ENCODE measurements at places on chromosomes 3 and 15. TPM values are rescaled to one million over a fixed set of nuclear protein-coding genes. Genes with fewer than 3 reads are reported as not detected.
A peak's percentile ranks its signal among the peaks of the same experiment; 100 is the strongest.

Gene CAMKV
- total RNA-seq: not detected

Gene KIF15
- 32.4 TPM for total RNA-seq

Gene SERINC4
- 0.14 TPM for total RNA-seq

Gene CAV3
- not detected for total RNA-seq

Gene CHAC1
- 83.0 TPM for total RNA-seq

Gene FGD5
- not detected for total RNA-seq

Gene TRIM42
- total RNA-seq: not detected

Gene GOLGA8M
- 0.89 TPM for total RNA-seq

Gene GADL1
- not detected for total RNA-seq

Gene FOXB1
- total RNA-seq: 6.0 TPM

Gene RNF111
- 30.4 TPM for total RNA-seq

Gene ZNF592
- 39.5 TPM for total RNA-seq

- DNase-seq: peak; percentile 46
Observed at GRCh38 chr15:60580650-60581376, 101.9 kb upstream of the ICE2 start.

- DNase-seq: no peak
Observed at GRCh38 chr3:23776352-23776891, 29.3 kb upstream of the UBE2E1 start.

DNA sequence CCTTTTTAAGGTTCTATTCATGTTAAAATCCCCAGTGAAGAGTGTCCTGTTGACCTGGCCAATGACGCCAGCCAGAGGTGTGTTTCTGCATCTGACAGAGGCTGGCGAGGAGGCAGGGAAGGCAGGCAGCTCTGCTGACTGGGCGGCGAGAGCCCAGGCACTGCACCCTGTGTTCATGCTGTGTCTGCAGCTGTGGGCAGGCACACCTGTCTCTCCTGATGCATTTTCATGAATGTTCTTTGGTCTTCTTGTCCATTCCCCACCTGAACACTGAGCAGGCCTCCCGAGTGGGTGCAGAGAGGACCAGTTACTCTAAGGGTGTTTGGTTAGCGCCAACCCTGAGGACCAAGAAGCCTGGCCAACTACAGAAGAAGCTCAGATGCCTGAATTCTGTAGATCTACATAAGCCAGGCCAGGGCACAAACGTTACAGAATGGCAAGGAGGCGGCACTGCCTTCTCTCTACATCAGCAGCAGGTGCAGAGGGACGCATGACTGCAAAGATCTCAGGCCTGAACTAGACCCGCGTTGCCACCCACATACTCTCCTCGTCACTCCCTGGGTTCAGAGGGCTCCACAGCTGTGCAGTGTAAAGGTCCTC lies 233.7 kb downstream of the OCA2 start:
- DNase-seq: no peak

GRCh38 chr3:101890716-101891115 lies 41.4 kb downstream of the NFKBIZ start:
- peak; percentile 14 for DNase-seq

DNA sequence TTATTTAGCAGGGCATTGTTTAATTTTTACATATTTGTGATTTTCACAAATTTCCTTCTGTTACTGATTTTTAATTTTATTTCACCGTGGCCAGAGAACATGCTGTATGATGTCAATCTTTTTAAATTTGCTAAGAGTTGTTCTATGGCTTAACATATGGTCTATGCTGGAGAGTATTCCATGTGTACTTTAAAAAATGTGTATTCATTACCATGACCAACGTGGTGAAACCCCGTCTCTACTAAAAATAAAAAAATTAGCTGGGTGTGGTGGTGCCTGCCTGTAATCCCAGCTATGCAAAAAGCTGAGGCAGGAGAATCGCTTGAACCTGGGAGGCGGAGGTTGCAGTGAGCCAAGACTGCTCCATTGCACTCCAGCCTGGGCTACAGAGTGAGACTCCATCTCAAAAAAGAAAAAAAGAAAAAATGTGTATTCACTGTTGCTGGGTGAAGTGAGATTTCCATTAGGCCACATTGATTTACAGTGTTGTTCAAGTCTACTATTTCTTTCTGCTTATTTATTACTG lies 258.2 kb downstream of the EDEM1 start:
- no peak for DNase-seq

DNA sequence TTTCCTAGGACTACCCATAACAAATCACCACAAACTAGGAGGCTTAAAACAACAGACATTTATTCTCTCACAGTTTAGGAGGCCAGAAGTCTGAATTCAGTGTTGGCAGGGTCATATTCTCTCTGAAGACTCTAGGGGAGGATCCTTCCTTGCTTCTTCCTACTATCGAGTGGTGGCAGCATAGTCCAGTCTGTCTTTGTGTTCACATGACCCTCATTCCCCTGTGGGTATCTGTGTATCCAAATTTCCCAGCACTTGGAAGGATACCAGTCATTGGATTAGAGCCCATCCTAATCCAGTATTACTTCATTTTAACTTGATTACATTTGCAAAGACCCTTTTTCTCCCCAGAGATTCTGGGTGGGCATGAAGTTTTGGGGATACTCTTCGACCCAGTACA lies 63.8 kb downstream of the GMPS start:
- DNase-seq: no peak

DNA sequence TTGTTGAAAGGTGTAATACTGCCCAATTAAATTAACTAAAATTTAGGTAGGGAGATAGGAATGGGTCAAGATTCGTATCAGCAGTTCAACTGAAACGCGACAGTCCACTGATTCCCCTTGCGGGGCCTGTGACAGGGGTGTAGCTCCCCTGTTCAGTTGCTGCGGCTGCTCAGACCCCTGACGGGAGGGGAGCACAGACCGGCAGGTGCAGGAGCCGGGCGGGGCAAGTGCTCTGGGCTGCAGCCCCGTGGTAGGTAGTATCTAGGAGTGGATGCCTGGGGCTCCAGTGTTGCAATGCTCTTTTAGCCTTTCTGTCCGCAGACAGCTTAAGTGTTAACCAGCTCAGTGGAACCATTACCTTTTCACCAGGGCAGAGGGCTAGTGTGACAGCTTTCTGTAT lies 164.9 kb downstream of the ROBO2 start:
- DNase-seq: no peak

GRCh38 chr3:23004971-23005370 lies 198.2 kb upstream of the UBE2E2 start:
- no peak for DNase-seq

DNA sequence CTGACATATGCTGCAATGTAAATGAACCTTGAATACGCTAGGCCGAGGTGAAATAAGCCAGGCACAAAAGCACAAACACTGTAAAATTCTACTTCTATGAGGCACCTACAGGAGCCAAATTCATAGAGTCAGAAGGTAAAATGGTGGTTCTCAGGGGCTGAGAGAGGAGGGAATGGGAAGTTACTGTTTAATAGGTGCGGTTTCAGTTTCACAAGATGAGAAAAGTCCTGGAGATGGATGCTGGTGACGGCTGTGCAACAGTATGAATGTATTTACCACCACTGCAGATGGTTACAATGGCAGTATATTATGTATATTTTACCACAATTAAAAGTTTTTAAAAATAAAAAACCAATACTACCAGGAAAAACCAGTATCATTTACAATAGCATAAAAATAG lies 4.0 kb downstream of the TNK2 start:
- no peak for DNase-seq

GRCh38 chr15:62482785-62483429 lies 317.8 kb upstream of the C2CD4B start:
- peak; percentile 6 for DNase-seq

DNA sequence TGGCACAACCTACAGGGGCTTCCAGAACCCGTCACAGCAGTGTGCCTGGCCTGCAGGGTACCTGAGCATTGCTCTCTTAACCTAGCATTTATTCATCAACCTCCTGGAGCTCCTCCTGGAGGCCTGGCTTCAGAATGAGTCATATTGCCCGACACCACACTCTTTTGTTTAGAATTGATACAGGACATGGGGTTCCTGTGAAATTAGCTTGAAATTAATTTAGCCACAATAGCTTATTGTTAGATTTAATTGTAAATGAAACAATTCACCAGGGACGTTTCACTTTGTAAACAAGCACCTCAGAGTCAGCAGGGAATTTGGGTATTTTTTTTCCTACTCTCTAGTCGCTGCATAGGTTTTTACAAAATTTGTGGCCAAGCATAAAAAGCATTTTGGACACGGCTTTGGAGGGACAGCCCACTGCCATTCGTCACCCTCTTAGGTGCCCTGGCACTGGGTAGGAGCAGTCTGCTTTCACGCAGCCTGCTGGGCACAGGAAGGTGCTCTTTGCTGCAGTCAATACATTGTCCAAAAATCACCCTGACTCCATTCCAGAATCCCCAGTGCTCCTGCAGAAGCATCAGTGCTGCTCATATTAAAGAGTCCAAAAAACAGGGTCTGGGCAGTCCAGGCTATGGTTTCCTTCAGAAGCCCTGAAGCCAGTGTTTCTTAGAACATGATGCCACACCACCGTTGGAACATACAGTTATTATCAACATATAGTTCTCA lies 60.8 kb upstream of the MEF2A start:
- peak; percentile 33 for DNase-seq
